ENCODE measurements at places on chromosomes 3 and 15. TPM values are rescaled to one million over a fixed set of nuclear protein-coding genes. Genes with fewer than 3 reads are reported as not detected.

INKA1 gene
- 6.1 TPM for total RNA-seq

C3orf20 gene
- 0.12 TPM for total RNA-seq

VWA5B2 gene
- total RNA-seq = 1.7 TPM

CHRM5 gene
- not detected for total RNA-seq

POU1F1 gene
- not detected for total RNA-seq

C3orf18 gene
- 5.7 TPM for total RNA-seq

DNA sequence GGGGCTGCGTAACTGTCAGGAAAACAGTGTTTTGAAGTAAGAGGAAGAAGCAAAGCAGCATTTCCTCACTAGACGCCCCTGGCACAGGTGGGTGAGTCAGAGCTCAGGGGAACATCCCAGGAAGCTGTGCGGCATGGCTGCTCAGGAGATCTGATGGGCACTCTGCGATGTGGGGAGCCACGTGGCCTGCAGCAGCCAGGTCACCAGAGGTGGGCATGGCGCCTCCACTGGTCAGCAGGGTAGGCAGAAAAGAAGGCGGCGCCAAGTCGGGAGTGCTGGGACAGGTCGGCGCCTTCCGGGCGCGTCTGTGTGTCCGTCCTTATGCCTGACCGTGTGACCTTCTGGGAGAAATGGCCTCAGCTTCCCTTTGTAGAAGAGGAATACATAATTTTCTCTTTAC lies 249.9 kb upstream of the ST8SIA2 start:
- no peak for DNase-seq
- H3K27me3 ChIP-seq = no peaks in the 10 kb centered on the region
- H3K27ac ChIP-seq = no peak overlapping the region
- no peaks in the 10 kb centered on the region for H3K36me3 ChIP-seq

- H3K27me3 ChIP-seq = no peaks in the 10 kb centered on the region
- peak; percentile 74 for DNase-seq
- peaks cover 22% of the 10 kb centered on the region for H3K4me1 ChIP-seq
- no peak overlapping the region for H3K27ac ChIP-seq
- no peak overlapping the region for H3K4me3 ChIP-seq
Observed at GRCh38 chr3:56591262-56591661, 34.3 kb downstream of the CCDC66 start.

DNA sequence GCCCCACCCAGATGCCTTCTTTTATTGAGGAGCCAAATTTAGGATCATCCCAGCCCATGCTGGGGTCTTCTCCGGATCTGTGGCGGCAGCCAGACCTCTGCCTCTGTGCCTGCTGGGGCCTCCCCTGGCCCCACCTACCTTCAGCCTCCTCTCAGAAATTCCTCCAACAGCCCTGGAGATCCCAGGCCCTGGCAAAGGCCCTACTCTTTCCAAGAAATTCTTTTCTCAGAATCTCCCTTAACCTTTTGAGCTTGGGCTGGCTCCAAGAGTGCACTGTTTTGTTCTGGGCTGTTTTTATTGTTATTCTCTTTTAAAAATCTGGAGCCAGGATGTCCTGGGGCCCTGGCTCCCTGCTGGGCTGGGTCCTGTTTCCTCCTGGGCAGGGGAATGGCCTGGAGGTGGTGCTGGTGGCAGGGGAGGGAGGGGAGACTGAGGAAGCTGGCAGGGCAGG lies 57.8 kb downstream of the GRIP2 start:
- H3K27ac ChIP-seq = no peak overlapping the region
- DNase-seq = peak; percentile 69
- H3K4me3 ChIP-seq = no peak overlapping the region
- H3K4me1 ChIP-seq = peaks cover 5% of the 10 kb centered on the region
- no peaks in the 10 kb centered on the region for H3K27me3 ChIP-seq
- peaks cover 24% of the 10 kb centered on the region for H3K36me3 ChIP-seq

DNA sequence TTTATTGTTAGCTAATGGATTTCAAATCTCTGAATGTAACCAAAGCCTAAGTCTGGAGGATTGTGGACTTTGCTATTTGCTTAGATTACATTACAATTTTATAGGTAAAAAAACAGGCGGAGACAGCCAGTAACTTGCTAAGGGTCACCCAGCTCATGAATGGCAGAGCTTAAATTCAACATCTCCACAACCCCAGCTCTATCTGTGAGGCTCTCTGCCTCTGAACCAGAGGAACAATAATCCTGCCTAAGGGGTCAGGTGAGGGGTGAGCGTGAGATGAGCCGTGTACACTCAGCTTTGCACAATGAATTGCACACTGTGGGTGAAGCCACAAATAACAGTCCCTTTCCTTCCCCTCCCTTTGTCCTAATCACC lies 69.8 kb upstream of the SPATA12 start:
- no peak overlapping the region for H3K27ac ChIP-seq
- no peaks in the 10 kb centered on the region for H3K36me3 ChIP-seq
- peaks cover 11% of the 10 kb centered on the region for H3K4me1 ChIP-seq
- H3K4me3 ChIP-seq = no peak overlapping the region
- no peaks in the 10 kb centered on the region for H3K27me3 ChIP-seq

DNA sequence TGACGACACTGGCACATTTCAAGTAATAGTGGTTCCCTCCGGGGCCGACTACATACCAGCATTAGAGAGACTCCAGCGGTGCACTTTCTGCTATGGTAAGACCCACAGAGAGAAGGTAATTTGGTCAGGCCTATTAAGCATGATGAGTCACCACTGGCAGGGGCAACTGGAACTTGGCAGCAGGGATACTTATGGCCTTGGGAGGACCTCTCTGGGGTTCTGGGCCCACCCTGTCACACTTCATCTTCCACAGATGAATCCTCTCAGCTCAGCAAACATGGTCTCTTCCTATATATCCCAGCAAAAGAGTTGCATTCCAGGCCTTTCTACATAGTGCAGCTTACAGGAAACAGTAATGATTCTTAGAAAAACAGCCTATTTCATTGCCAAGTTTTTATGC lies 88.0 kb downstream of the PIK3R4 start:
- no peaks in the 10 kb centered on the region for H3K27me3 ChIP-seq
- peaks cover 4% of the 10 kb centered on the region for H3K36me3 ChIP-seq
- peaks cover 2% of the 10 kb centered on the region for H3K4me1 ChIP-seq
- DNase-seq = peak; percentile 87
- no peak overlapping the region for H3K27ac ChIP-seq
- H3K4me3 ChIP-seq = no peak overlapping the region

GRCh38 chr3:60490992-60491391 lies 760.3 kb downstream of the FHIT start:
- H3K4me3 ChIP-seq = no peak overlapping the region
- peaks cover 2% of the 10 kb centered on the region for H3K4me1 ChIP-seq
- no peaks in the 10 kb centered on the region for H3K27me3 ChIP-seq
- no peak for DNase-seq
- H3K27ac ChIP-seq = no peak overlapping the region
- H3K36me3 ChIP-seq = no peaks in the 10 kb centered on the region

DNA sequence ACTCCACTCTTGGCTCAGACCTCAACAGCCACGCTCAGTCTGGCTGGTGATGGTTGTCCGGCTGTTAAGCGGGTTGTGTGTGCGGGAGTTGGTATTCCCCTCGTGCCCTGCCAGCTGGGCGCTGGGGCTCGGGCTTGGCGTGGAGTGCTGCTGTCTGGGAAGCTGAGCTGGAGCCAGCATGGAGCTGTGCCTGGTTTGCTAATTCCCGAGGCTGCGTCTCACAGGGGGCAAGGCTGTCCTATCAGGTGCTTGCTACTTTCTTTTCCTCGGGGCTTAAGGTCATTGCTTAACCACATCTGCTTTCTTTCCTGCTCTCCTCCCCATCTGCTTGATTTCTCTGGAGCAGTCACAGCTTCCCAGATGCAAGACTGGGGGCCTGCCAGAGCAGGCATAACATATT lies 29.9 kb downstream of the PDIA5 start:
- H3K27ac ChIP-seq = no peak overlapping the region
- peaks cover 15% of the 10 kb centered on the region for H3K36me3 ChIP-seq
- H3K4me1 ChIP-seq = peaks cover 26% of the 10 kb centered on the region
- H3K27me3 ChIP-seq = no peaks in the 10 kb centered on the region
- peak; percentile 41 for DNase-seq
- no peak overlapping the region for H3K4me3 ChIP-seq

- H3K36me3 ChIP-seq = no peaks in the 10 kb centered on the region
- H3K4me1 ChIP-seq = peaks cover 6% of the 10 kb centered on the region
- peak overlapping the region; percentile 82 for H3K27ac ChIP-seq
- peak; percentile 57 for DNase-seq
Observed at GRCh38 chr15:62390791-62391640, 225.9 kb upstream of the C2CD4B start.

GRCh38 chr15:28901587-28901980 lies 15.8 kb downstream of the APBA2 start:
- H3K27me3 ChIP-seq = no peaks in the 10 kb centered on the region
- H3K27ac ChIP-seq = no peak overlapping the region
- H3K4me3 ChIP-seq = no peak overlapping the region
- no peaks in the 10 kb centered on the region for H3K36me3 ChIP-seq
- DNase-seq = no peak
- H3K4me1 ChIP-seq = no peaks in the 10 kb centered on the region

DNA sequence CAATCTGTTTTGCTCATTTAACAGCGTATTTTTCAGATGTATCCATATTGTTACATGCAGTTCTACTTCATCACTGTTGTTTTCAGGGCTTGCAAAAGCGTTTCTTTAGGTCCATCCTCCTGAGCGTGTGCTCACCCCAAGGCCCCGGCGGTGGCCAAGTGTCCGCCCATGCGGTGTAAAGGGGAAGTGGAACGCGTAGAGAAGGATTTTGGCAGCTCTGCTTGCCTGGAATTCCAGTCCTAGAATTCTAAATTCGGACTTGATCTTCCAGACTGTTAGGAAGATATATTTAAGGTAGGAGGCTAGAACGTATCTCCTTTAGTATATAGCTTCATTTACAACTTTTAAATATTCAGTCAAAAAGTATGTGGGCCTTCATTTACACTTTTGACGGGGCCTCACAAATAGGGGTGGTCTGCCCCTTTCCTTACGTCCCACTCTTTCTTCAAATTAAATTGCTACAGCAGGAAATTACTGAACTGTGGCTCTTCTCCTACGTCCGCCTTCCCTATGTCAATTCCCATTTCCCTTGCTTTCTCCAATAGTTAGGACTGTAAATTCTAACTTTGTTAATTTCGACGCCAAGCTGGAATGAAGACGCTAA lies 609 bp upstream of the TBC1D23 start:
- H3K4me3 ChIP-seq = no peak overlapping the region
- H3K4me1 ChIP-seq = peaks cover 4% of the 10 kb centered on the region

- no peak overlapping the region for H3K4me3 ChIP-seq
- peak overlapping the region; percentile 38 for H3K27ac ChIP-seq
- no peaks in the 10 kb centered on the region for H3K27me3 ChIP-seq
- no peaks in the 10 kb centered on the region for H3K36me3 ChIP-seq
- no peak for DNase-seq
Observed at GRCh38 chr3:4988983-4989834, 10.0 kb downstream of the BHLHE40 start.

- no peak overlapping the region for H3K27ac ChIP-seq
- no peaks in the 10 kb centered on the region for H3K27me3 ChIP-seq
- no peak overlapping the region for H3K4me3 ChIP-seq
Observed at GRCh38 chr15:70415398-70415797, 317.7 kb upstream of the TLE3 start.

GRCh38 chr3:37762698-37763097 lies 99.0 kb upstream of the CTDSPL start:
- peaks cover 51% of the 10 kb centered on the region for H3K4me1 ChIP-seq
- peaks cover 1% of the 10 kb centered on the region for H3K36me3 ChIP-seq
- no peak overlapping the region for H3K27ac ChIP-seq
- no peaks in the 10 kb centered on the region for H3K27me3 ChIP-seq

GRCh38 chr15:67833710-67834511 lies 5.9 kb downstream of the RNU6-1 start:
- H3K27me3 ChIP-seq = peaks cover 3% of the 10 kb centered on the region
- H3K4me3 ChIP-seq = no peak overlapping the region
- DNase-seq = peak; percentile 60

- no peaks in the 10 kb centered on the region for H3K4me1 ChIP-seq
- no peak overlapping the region for H3K27ac ChIP-seq
- no peak overlapping the region for H3K4me3 ChIP-seq
- DNase-seq = no peak
Observed at GRCh38 chr15:69417581-69417980, 3.4 kb downstream of the KIF23 start.

- H3K4me3 ChIP-seq = no peak overlapping the region
- no peaks in the 10 kb centered on the region for H3K4me1 ChIP-seq
- no peaks in the 10 kb centered on the region for H3K36me3 ChIP-seq
- no peaks in the 10 kb centered on the region for H3K27me3 ChIP-seq
Observed at GRCh38 chr3:122077293-122078234, 22.4 kb downstream of the CD86 start.

- peaks cover 24% of the 10 kb centered on the region for H3K4me1 ChIP-seq
- no peak for DNase-seq
- no peaks in the 10 kb centered on the region for H3K27me3 ChIP-seq
- H3K27ac ChIP-seq = no peak overlapping the region
- H3K4me3 ChIP-seq = no peak overlapping the region
- no peaks in the 10 kb centered on the region for H3K36me3 ChIP-seq
Observed at GRCh38 chr15:64000183-64000951, 45.9 kb downstream of the DAPK2 start.

- H3K4me1 ChIP-seq = peaks cover 8% of the 10 kb centered on the region
- no peak within 1 kb of the TSS for H3K4me3 ChIP-seq
- H3K36me3 ChIP-seq = no peaks in the 10 kb centered on the region
- no peaks in the 10 kb centered on the region for H3K27me3 ChIP-seq
- peak within 1 kb of the TSS; percentile 79 for H3K27ac ChIP-seq
Observed at GRCh38 chr3:15521573-15521965, at the start of gene COLQ. Gene COLQ (minus strand): TSS chr3:15521706. CDS start chr3:15521625, 81 bp downstream.

DNA sequence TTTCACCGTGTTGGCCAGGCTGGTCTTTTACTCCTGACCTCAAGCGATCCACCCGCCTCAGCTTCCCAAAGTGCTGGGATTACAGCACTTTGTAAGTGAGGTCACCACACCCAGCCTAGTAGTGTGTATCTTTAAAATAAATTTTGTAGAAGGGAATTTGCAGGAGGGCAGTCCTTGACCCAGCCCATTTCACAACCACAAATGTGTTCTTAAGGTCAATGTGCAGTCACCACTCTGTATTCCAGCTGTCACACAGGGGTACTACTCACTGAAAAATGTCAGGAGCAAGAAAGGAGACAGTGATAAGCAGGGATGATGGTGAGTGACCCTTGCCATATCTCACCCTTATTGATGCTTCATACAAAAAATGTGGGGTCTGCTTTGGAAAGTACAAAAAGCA lies 98.5 kb downstream of the FRMD5 start:
- no peak overlapping the region for H3K27ac ChIP-seq
- H3K36me3 ChIP-seq = no peaks in the 10 kb centered on the region
- H3K4me3 ChIP-seq = no peak overlapping the region

GRCh38 chr3:125374501-125374995 lies 577 bp downstream of the ZNF148 start:
- H3K27ac ChIP-seq = peak overlapping the region; percentile 93
- no peaks in the 10 kb centered on the region for H3K27me3 ChIP-seq
- peak; percentile 62 for DNase-seq
- H3K36me3 ChIP-seq = peaks cover 2% of the 10 kb centered on the region
- H3K4me3 ChIP-seq = peak overlapping the region; percentile 94
